ENCODE measurements at places on chromosomes 5 and 9. TPM values are rescaled to one million over a fixed set of nuclear protein-coding genes. Genes with fewer than 3 reads are reported as not detected.

Gene ZNF454
- not detected for total RNA-seq

Gene GABRP
- total RNA-seq = not detected

Gene TSSK1B
- not detected for total RNA-seq

Gene ZNF484
- total RNA-seq = 6.2 TPM

Gene WNT8A
- total RNA-seq = not detected

Gene SCGB3A2
- not detected for total RNA-seq

Gene CARTPT
- total RNA-seq = not detected

Gene SPATA31C1
- total RNA-seq = not detected

Gene DCTN3
- 61.0 TPM for total RNA-seq

Gene DDX4
- not detected for total RNA-seq

- DNase-seq = no peak
Measured at GRCh38 chr5:45507178-45507577, 189.0 kb downstream of the HCN1 start.

- peak; percentile 61 for DNase-seq
Measured at GRCh38 chr5:141637123-141637766, 448 bp downstream of the RELL2 start.

DNA sequence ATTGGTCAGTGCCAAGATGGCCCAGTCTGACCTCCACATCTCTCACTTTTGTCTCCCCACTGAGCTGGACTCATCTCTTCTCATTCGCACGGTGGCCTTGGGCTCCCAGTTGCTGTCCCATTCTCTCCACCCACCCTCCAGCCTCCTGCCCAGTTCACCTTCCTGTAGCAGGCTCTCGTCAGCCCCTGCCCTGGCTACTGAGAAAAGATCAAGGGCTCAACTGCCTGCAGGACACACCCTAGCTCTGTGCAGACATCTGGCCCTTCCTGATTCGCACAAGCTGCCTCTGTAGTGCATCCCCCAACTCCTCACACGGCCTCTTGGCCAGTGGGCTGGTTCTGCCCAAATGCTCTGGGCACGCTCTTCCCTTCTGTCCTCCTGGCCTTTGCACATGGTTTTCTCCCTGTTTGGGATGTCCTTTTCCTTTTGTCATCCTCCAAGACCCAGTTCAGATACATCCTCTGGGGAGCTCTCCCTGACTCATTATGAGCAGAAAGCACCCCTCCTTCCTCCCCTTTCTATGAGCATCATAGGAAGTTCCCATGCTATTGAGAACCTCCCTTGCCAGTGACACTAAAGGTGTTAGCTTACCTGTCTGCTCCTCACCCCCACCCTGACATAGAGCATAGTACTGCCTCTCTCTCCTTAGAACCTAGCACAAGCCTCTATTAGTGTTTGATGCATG, 78.5 kb upstream of the TGFBR1 start:
- DNase-seq = no peak

- DNase-seq = no peak
Measured at GRCh38 chr5:17238521-17239041, 21.1 kb downstream of the BASP1 start.

DNA sequence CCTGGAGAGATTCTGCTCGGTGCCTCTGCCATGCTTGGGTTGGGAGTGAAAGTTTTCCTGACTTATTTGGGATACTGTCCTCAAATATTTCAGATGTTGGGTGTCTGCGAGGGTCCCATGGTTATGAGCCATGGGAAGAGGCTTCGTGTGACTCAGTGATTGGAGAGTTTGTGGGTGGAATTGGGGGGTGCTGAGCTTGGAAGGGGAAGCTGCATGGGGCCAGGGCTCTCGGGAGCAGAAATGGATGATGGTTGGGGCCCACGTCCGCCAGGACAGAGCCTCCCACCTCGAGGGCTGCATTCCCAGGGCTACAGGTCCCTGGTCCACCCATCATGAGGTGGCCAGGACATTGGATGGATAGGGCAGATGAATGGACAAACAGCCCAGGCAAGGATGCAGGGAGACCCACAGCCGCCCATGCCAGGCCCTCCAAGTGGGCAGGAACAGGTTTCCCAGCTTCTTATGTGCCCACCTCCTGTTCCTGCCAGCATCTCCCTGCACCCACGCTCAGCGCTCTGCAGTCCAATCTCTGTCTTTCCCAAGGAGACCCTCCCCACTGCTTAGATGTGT, 5.5 kb downstream of the OBP2B start:
- no peak for DNase-seq

- DNase-seq = no peak
Measured at GRCh38 chr9:112780450-112781036, 30.0 kb downstream of the SNX30 start.

DNA sequence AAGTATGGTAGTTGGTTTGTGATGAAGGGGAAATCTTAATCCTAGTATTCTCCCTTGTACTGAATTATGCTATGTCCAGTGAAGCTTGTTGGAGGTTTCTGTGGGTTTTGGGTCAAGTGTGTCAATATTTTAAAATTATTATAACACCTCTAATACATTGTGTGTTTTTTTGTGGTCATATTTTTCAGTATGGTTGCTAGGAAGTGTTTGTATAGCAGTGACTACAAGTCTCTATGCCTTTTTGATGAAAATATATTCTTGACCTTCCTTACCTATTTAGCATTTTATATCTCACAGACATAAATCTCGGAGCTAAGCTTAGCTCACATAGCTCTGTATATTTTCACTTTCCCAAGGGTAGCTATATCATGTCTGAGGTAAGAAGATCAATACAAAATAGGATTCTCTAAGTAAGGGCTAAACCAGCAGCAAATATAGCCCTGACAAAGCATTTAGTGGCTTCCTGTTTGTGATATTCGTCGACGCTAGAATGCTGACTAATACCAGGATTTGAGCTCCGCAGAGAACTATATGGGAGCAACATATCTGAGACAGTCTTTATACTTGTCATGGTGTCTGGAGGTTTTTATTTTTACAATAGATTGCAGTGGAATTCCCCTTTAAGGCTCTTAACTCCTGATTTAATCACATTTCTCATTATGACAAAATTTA, 82.3 kb downstream of the MACIR start:
- DNase-seq = no peak

GRCh38 chr5:172048539-172049101, 42.2 kb upstream of the FBXW11 start:
- DNase-seq = no peak

DNA sequence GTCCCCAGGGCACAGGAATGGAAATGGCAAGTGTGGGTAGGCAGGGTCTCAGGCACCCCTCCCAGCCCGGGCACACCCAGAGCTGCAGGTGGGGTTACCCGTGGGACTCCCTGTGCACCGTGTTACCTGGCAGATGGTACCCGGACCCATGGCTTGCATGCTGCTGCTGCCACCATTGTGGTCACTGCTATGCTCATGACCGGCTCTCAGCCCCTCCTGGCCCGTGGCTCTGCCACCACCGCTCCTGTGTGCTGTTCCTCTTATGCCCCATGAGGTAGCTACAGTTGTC, 21.7 kb upstream of the HMCN2 start:
- no peak for DNase-seq

- no peak for DNase-seq
Measured at GRCh38 chr9:120365386-120365785, 214.6 kb downstream of the CDK5RAP2 start.

DNA sequence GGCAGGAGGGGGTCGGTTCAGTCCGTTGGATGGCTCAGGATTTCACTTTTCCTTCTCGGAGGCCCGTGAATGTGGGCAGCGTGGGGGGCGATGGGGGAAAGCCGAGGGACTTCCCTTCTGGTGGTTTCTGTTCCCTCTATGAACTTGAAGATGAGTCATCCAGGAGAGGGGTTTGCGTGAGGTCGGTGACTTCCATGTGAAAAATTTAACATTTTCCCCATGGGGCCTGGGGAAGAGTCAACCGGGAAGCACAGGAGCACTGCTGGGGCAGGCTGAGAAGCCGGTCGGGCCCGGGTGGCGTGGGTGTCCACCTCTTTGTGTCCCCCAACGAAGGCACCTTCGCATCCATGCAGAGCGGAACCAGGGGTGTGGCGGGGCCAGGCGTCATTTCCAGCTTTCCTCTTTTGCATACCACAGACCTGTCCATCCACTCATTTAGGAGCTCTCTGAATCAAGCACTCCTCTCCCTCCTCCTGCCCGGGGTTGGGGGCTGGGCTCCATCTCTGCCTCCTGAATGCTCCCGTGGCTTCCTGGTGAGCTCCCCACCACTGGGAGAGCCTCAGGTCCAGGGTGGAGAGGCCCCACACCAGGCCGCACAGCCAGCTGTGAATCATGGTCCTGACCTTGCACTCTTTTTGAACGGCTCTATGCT, 68.4 kb downstream of the ANKRD33B start:
- DNase-seq = peak; percentile 73

DNA sequence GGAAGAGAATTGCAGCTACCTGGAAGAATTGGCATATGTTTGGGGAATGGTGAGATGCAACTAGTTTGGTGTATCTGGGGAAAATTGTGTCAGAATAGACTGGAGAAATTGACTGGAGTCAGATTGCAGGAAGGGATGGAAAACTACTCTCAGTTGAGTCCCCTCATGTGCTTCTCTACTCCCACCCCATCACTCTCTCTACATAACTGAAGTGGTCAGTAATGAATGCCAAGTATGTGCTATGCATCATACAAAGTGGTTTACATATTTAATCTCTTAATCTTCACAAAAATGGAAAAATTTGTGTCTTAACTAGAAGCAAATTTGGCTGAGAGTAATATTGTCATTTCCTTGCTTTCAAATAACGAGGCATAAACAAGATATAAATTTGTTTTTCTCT, 146.4 kb upstream of the TNC start:
- DNase-seq = no peak

DNA sequence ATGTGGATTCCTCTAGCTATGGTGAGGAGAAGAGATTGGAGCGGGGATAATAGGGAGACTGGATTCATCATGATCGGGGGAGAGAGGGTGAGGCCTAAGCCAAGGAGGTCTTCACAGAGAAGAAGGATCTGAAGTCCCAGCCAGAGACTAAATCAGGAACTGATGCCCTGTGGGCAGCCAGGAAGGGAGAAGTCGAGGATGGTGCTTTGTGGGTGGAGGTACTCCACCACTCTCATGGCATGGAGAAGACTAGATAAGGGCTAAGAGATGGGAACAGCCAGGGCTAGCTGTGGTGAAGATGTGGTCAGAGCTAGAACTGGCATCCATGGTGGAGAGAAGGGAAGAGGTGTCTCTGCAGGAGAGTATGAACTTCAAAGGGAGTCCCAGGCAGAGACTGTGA, 3.0 kb upstream of the RGS14 start:
- no peak for DNase-seq

- no peak for DNase-seq
Measured at GRCh38 chr5:179451114-179451827, 99.1 kb upstream of the RUFY1 start.

GRCh38 chr9:3948826-3949556, 350.9 kb downstream of the GLIS3 start:
- DNase-seq = no peak

- DNase-seq = no peak
Measured at GRCh38 chr9:93650448-93650847, 74.1 kb downstream of the PHF2 start.

- no peak for DNase-seq
Measured at GRCh38 chr5:8686707-8687106, 817.8 kb downstream of the MTRR start.

DNA sequence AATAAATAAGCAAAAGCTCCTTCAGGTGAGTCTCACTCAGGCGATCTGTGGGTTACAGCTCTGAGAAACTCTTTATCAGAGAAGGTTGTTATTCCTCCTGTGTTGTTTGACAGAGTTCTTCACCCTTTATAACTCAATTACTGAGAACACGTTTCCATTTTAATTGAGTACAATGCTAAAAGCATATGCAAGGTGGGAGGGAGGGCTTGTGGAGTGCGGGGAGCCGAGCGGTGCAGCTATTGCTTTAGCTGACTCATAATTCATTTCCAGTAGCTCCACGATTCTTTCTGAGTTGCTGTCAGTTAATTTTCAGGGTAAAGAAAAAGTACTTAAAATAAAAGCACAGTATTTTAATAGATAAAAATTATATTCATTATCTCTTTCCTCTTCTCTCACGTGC, 104.7 kb upstream of the CKMT2 start:
- DNase-seq = no peak

GRCh38 chr5:135521964-135522363, 13.8 kb downstream of the NEUROG1 start:
- no peak for DNase-seq

DNA sequence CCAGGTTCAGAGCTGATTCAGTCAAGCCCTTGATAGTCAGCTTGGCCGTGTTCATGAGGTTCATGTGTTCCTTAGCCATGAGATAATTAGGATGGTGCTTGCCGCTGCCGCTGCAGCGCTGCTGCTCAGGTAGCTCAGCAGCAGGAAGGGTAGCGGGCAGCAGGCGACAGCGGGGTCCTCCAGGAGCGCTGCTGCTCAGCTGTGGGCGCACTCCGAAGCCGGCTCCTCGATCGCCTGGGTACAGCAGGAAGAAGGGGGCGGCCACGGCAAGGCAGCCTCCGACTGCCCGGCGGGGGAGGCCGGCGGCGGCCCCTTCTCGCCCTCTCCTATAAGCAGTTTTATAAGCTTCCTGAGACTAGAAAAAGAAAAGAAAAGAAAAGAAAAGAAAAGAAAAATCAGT, 1253.6 kb downstream of the EFNA5 start:
- DNase-seq = no peak

- DNase-seq = no peak
Measured at GRCh38 chr9:109860521-109860920, 80.5 kb downstream of the PALM2AKAP2 start.

DNA sequence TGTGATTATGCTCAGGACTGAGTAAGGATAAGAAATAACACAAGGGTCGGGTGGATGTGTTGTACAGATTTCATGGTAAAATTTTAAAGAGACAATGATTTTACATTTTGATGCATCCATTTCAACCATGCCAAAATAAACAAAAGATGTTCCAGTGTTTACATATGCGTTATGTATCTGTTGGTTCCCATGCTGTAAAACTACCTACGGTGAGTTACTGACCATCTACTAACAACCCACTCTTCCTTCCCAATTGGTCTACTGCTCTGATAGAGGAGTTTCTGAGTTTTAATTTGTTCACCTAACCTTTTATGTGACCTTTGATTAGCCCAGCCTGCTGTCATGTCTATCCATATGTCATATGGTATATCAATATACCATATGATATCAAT, 1697.1 kb downstream of the MAT2B start:
- no peak for DNase-seq

- no peak for DNase-seq
Measured at GRCh38 chr5:143649937-143650621, 161.9 kb upstream of the HMHB1 start.

DNA sequence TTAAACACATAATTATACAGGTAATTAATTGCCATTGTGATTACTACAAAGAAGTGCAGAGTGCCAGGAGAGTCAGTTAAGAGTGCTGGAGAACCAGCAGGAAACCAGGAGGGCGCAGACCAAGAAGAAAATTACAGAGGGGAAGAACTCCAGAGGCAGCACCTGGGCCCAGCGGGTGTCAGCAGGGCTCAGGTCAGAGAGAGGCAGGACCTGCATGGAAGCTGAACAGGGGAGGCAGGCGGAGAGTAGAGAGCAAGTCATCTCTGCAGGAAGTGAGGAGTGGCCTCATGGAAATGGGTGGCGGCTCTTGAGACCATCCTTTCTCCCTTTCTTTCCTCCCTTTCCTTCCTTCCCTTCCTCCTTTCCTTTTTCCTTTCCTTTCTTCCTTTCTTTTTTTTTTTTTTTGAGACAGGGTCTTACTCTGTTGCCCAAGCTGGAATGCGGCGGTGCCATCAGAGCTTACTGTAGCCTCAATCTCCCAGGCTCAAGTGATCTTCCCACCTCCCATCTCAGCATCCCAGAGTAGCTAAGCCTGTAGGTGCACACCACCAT, 4.0 kb upstream of the ZBTB34 start:
- no peak for DNase-seq

Measured in activated CD8-positive, alpha-beta T cell treated with anti-CD3 and anti-CD28 coated beads for 36 hours (primary cell).